ENCODE measurements at places on chromosomes 11 and 22. TPM values are rescaled to one million over a fixed set of nuclear protein-coding genes. Genes with fewer than 3 reads are reported as not detected.

GRCh38 chr11:124256076-124256475 lies at the start of gene OR8G5:
OR8G5 (plus strand) TSS chr11:124256376; CDS start chr11:124264932, 8,556 bp downstream.
- DNase-seq: no peak

Gene TUBA8
- total RNA-seq: 2.3 TPM

DNA sequence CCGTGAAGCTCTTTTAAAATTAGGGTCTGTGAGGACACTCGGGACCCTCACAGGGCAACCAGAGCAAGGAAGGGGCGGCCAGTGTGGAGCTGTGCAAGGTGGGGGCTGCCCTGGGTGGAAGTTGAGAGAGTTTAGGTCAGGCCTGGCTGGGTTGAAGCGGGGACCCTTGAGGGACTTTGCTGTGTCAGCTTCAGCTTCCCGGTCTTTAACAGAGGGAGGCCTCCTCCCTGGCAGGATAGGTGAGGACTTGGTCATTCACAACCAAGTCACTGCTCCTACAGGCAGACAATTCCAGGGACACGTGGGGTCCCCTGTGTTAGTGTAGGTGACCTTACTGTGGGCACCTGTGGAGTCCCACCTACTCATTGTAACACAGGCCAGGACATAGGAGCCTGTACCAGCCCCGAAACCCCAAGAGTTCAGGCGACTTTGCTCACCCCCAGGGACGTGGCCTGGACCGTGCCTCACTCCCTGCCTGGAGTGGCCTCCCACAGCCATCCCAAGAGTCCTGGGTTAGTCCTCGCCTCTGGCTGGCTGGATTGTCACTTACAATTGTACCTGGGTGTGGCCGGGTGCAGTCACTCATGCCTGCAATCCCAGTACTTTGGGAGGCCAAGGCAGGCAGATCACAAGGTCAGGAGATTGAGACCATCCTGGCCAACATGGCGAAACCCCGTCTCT lies 18.8 kb upstream of the ARHGAP8 start:
- no peak for DNase-seq

Gene TPBGL
- not detected for total RNA-seq

Gene PNPLA3
- total RNA-seq: 72.1 TPM

Gene PLAAT4
- 47.6 TPM for total RNA-seq

GRCh38 chr11:6607190-6607795 lies 3.7 kb downstream of the ILK start:
- no peak for DNase-seq

GRCh38 chr11:2945031-2945756 lies 16.0 kb upstream of the PHLDA2 start:
- DNase-seq: peak; percentile 87

Gene PITPNM1
- total RNA-seq: 19.2 TPM

Data from left lobe of liver (tissue), 2 donors.